Right ventricle myocardium superior (tissue), 1 donor: ENCODE measurements at places on chromosomes 1 and 21.

DNA sequence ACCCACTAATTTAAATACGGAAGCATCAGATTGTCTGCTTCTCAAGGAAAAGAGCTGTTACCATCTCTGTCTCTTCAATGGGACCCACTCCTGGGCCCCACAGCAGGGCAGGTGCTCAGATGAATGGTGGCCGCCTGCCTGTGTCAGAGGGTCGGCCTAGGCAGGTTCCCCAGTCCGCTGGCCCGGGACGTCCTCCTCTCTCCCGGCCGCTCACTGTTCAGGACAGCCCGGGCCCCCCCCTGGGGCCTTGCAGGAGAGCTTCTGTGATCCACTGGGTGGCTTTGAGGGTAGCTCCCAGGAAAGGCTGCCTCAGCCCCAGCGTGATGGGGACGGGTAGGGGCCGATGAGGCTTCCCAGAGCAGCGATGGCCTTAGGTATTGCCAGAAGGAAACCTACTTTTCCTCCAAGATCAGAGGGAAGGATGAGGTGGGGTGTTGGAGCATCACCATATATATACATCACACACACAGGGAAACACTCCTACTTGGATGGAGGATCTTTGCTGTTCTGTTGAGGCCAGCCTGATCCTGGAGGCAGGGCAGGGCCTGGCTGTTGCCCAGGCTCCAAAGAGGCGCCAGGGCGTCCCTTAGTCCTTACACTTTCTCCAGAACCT, 231.3 kb downstream of the SDCCAG8 start:
- no peak for DNase-seq

- no peak for DNase-seq
Observed at GRCh38 chr1:175885326-175885725, 141.9 kb upstream of the TNR start.

DNA sequence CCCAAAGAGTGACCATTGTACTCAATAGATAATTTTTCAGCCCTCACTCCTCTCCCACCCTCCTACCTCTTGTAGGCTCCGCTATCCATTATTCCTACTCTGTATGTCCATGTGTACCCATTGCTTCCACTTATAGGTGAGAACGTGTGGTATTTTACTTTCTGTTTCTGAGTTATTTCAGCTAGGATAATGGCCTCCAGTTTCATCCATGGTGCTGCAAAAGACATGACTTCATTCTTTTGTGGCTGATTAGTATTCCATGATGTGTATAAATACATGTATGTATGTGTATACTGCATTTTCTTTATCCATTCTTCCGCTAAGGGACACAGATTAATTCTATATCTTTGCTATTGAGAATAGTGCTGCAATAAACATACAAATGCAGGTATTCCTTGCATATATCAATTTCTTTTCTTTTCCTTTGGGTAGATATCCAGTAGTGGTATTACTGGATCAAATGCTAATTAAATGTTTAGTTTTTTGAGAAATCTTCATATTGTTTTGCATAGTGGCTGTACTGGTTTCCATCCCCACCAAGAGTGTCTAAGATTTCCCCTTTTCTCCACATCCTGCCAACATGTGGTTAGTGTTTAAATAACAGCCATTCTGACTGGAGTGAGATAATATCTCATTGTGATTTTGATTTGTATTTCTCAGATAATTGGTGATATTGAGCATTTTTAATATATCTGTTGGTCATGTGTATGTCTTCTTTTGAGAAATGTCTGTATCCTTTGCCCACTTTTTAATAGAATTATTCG, 4.9 kb downstream of the LY9 start:
- no peak for DNase-seq

DNA sequence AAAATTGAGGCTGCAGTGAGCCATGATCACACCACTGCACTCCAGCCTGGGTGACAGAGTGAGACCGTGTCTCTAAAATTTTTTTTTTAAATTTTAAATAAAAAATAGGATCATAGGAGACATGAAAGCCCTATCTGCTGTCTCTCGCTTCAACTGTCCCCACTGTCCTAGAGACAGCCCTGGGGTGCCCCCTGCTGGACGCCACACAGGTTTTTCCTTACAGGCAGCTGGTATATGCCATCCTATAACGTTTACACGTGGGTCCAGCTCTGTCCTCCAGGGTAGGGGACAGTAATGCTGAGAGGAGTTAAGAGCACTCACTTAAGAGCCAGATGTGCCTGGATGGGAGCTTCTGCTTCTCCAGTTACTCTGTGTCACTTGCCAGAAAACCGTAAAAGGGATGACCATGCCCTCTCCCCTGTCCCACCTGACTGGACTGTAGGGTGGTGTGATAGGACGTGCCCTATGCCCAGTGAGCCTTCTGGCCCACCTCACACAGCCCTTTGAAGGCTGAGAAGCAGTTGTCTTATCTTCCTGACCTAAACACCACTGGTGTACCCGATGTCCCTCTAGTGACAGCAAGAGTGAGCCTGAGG, 8.5 kb downstream of the FBXO2 start:
- DNase-seq: peak; percentile 86

DNA sequence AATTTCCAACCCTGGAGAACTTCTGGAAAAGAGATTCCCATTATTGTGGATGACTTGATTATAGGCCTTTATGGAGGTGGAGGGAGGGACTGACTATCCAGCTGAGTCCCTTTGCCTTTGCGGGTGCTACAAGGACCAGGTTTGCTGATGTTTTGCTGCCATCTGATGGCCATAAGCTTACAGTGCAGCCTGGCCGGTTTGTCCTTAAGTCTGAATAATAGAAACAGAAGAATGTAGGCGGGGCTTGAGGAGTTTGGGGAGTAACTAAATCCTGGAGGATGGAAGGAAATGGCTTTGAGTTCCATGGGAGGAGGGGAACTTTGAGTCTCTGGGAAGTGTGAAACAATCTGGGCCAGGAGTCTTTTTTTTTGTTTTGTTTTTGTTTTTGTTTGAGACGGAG, 55.7 kb upstream of the CD1D start:
- DNase-seq: peak; percentile 90

DNA sequence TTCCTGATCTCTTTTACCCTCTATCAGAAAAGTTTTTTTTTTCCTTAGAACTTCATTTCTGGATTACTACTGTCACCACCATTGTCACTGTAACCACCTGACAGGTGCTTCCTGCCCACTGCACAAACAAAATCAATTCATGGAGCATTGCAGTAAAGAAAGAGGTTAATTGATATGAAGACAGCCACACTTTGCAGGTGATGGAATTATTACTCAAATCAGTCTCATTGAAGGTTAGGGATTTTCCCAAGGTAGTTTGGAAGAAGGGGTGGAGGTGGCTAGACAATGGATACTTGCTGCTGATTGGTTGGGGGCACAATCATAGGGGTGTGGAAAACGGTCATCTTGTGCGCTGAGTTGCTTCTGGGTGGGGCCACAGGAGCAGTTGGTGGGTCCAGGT, 230.8 kb upstream of the CACYBP start:
- no peak for DNase-seq

DNA sequence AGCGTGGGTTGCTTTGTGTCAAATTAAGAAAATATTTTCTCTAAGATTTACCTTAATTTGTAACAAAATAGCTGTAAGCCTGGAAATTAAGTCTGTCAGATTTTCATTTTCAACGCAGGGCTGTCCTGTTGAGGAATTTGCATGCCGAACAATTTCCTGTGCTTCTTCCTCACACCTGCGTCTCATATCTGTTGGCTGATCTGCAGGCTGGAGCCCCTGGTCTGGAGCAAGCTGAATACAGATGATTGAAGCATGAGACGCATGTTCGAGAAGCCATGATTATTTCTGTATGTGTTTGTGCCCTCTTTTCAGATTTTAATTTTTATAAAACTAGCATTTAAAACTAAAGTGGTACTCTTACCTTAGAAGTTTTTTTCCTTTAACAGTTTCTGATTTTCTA, 9.8 kb downstream of the MIXL1 start:
- DNase-seq: no peak

GRCh38 chr1:93093332-93094006, 14.4 kb downstream of the MTF2 start:
- no peak for DNase-seq

- no peak for DNase-seq
Observed at GRCh38 chr1:20565234-20565633, 12.9 kb downstream of the FAM43B start.

DNA sequence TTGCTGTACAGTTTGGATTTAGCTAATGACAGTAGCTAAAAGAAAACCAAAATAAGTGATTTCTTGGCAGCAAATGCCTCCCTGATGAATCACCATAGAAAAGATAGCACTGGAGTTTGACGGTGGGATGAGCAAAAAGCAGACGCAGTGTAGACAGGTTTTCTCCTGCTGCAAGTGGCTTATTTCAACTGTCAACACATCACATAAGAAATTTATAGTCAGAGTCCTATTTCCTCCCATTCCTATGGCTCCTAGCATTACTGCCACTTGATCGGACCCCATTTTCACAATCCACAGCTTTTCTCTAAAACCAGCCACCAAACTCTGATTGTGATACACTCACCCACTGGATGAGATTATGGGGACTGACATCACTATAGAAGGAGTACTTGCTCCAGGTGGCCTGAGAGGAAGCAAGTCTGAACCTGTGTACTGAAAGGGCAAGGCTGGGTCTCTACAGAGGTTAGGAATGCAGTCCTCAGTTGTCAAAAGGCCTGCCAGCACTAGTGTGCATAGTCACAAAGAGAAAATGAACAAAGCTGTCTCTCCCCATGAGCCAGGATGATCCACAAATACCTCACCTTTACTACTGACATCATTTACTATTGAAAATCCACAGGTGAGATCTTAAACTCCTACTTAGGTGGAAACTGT, 359.8 kb downstream of the LTN1 start:
- no peak for DNase-seq

- no peak for DNase-seq
Observed at GRCh38 chr1:176466514-176466913, 3.5 kb downstream of the PAPPA2 start.

DNA sequence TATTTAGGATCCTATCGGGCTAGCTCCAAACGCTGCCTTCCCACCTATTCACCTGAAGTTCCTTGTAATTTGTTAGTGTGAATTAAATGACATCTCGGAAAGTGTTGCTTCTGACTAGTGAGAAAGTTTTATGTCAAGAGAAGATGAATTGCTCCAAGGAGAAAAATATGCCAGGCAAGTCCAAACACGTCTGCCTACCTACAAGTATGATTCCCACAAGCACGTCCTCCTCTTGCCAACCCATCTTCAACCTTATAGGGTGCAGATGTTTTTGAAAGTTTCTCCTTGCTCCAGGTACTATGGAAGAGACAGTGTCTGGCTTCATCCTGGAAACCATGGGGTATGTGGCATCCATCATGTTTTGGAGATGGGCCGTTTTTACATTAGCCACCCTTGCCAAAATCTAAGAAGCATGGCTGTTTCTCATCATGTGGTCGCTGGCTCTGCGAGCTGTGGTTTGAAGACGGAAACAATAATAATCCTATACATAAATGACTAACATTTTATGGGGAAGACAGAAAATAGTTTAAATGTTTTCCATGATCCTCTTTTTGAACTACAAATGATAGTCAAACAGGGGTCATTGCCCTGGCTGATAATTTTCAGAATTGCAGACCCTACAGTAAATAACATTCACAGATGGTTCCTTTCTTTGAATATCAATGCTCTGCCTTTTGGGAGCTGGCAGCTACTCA, 505.8 kb downstream of the SMYD3 start:
- no peak for DNase-seq

- no peak for DNase-seq
Observed at GRCh38 chr1:150210091-150210490, 25.8 kb downstream of the ANP32E start.

GRCh38 chr1:175539986-175540385, 203.4 kb downstream of the TNR start:
- no peak for DNase-seq

DNA sequence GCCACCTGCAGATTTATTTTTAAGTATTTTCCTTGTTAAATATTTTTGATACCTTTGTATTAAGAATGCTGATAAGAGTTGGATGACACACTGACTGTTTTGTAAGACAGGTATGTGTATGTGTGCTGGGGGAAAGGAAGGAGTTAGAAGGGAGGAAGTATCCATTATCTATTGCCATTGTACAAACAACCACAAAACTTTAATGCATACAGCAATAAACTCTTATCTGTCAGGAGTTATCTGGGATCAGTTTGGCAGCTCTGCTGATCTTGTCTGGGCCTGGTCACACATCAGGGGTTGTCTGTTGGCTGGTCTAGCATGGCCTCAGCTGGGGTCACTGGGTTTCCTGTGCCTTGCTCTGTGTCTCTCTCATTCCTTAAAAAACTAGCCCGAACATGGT, 423.9 kb upstream of the USP24 start:
- DNase-seq: no peak

DNA sequence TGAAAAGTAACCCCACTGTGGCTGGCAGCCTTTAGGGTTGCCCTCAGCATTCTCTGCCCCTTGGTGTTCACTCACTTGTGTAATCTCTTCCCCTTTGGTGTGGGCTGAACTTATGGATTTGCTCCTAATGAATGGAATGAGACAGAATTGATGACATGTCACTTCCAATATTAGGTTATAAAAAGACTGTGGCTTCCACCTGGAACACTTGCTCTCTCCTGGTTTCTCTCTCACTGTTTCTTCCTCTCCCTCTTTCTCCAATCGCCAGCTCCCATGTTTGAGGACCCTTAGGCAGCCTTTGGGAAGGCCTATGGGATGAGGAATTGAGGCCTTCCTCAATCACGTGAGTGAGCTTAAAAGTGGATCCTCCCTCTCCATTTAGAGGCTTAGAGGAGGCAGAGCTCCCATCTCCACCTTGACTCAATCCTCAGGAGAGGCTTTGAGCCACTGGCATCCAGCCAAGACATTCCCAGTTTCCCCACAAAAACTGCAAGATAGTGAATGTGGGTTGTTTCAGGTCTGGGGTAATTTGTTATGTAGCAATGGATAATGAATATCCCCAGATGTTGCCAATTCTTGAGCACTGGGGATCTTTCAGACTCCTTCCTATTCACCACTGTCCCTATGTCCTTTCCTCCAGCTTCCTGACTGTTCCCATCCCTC, 95.5 kb upstream of the CD34 start:
- DNase-seq: no peak

GRCh38 chr1:55305735-55306134, 90.6 kb upstream of the USP24 start:
- no peak for DNase-seq

DNA sequence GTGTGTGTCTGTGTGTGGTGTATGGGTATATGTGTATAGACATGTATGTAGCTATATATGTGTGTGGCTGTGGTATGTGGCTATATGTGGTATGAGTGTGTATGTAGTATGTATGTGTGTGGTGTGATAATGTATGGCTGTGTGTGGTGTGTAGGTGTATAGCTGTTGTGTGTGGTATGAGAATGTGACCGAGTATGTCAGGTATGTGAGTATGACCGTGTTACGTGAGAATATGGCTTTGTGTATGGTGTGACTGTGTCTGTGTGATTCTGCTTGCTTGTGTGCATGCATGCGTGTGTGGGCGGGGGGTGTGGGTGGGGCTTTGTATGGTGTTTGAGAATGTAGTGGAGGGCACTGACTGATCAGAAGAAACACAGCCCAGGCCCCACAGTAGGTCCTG, 3.5 kb downstream of the ZNF691 start:
- no peak for DNase-seq

DNA sequence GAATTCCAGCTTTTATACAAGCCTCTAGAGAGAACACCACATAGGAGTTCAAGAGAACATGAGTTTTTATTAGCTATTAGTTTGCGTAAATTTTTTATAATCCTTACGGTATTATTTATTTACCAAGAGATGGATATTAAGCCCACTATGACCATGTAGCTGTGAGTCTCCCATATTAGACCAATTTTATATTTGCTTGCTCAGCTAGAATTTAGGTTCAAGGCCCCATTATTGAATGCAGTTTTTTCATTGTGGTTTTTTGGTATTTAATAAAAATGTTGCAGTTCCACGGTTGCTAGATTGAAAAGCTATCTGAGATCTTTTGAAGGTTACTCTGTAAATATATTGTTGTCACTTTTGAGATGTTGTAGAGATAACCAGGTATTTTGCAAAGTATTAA, 2.9 kb downstream of the PPP1R8 start:
- DNase-seq: no peak

GRCh38 chr1:61109158-61109557, 26.8 kb downstream of the NFIA start:
- DNase-seq: no peak
